ENCODE measurements at places on chromosomes 13 and 19.

DNA sequence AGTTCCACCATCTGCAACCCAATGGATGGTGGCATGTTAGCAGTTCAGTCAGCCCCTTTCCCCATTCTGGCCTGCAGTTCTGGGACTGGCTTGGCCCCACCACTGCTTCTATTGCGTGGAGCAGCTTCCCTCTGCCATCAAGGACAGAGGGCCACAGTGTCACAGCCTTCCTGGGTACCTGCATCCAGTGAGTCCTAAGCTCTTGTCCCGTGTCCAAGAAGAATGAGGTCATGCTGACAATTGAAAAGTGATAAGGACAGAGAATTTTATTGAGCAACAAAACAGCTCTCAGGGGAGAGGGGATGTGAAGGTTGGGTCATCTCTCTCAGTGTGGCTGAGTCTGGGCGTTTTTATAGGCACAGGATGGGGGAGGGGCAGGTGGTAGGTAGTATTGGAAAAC, 33.5 kb upstream of the SIN3B start:
- peak; percentile 3 for DNase-seq

GRCh38 chr19:35143231-35143715, at the start of gene FXYD7:
FXYD7 (plus strand) TSS chr19:35143255; CDS start chr19:35143334, 79 bp downstream.
- DNase-seq: no peak

GRCh38 chr19:46435009-46435408, 6.3 kb upstream of the PNMA8C start:
- no peak for DNase-seq

DNA sequence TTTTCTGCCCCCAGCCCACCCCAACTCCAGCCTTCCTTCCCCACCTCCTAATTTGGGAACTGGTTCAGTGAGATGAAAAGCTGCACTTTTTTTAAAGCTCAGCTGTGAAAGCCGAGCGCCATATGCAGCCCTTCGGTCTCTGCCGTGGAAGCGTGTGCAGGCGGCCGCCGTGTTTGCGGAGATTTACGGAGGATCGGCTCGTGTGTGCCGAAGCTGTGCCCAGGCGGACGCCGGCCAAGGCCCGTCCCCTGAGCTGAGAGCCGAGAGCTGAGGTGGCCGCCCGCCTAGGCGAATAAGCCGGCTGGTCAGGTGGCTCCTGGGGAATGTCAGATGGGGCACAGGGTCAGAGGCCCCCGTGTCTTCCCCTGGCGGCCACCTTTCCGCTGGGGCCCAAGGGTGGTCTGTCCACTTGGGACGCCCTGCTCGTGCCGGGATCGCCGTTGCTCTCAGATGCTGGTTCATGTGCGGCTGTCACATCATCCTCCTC, 78.7 kb downstream of the ZNF536 start:
- no peak for DNase-seq

DNA sequence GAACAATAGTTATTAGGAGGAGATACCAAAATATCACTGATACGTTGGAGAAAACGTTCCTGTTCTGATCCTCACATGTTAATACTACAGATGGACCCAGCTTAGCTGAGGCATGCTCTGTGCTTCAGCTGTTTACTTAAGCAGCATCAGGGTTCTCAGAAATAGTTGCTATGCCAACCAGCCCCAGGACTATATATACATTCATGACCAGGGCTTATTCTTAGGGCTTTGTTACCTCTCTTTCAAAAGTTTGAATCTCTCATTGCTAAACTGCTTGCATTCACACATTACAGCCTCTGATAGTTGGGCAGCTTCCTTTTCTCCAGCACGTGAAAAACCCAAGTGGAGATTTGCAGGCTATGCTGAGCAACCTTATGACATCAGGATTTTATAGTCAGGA, 800.4 kb downstream of the DIAPH3 start:
- no peak for DNase-seq

- DNase-seq: no peak
Measured at GRCh38 chr13:25677956-25678355, 306.2 kb downstream of the ATP8A2 start.

DNA sequence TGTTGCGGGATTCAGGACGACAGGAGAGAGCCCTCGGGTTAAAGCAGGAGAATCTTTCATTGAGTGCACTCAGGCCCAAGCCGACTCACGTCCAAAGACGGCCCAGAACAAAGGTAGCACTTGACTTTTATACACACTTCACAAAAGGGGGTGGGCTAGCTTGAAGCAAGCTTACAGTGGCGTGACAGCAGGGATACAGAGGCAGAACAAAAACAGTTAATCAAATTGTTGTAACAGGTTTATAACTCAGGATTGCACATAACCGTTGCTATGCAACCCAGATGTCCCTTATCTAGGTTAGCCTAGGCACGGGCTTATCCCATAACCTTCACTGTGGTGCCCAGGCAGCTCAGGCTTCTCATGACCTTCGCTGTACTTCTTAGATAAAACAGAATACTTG, 2.0 kb downstream of the MED25 start:
- no peak for DNase-seq

DNA sequence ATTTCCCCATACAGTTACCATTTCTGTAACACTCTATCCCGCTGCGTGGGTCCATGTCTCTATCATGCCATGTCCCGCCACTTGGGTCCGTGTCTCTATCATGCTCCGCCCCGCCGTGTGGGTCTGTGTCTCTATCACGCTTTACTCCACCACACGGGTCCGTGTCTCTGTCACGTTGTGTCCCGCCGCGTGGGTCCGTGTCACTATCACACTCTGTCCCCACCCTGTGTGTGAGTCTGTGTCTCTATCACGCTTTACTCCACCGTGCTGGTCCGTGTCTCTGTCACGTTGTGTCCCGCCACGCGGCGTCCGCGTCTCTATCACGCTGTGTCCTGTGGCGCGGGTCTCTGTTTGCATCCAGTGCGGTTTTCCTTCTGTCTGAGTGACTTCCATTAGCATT, 11.6 kb downstream of the ADPRHL1 start:
- DNase-seq: no peak

DNA sequence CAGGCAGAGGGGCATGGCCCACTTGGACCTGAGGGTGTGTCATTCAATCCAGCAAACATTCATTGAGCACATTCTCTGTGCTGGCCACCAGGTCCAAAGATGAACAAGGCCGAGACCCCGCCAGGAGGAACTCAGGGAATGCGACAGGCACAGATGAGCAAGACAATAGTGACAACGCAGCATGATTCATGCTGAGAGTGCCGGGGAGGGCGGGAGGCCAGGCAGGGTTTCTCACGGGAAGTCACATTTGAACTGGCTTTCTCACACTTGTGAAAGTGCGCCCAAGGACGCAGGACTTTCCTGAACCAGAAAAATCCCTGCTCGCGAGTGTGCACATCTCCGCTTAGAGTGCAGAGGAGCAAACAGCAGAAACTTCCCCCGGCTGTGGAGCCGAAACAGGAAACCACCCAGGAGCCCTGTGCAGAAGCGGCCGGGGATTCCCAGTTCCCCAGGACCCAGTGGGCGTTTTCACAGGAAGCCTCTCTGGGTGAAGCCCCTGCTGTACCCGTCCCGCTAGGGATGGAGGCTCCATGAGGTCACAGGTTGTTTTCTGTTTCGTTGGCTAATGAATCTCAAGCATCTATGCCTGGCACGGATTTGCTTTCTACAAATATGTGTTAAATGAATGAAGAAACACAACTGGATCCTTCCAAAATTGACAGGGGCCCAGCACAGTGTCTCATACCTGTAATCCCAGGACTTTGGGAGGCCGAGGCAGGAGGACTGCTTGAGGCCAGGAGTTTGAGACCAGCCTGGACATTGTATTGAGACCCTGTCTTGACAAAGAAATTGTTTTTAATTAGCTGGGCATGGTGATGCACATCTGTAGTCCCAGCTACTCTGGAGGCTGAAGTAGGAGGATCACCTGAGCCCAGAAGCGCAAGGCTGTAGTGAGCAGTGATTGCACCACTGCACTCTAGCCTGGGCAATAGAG, 68.4 kb upstream of the TM9SF2 start:
- DNase-seq: peak; percentile 75

DNA sequence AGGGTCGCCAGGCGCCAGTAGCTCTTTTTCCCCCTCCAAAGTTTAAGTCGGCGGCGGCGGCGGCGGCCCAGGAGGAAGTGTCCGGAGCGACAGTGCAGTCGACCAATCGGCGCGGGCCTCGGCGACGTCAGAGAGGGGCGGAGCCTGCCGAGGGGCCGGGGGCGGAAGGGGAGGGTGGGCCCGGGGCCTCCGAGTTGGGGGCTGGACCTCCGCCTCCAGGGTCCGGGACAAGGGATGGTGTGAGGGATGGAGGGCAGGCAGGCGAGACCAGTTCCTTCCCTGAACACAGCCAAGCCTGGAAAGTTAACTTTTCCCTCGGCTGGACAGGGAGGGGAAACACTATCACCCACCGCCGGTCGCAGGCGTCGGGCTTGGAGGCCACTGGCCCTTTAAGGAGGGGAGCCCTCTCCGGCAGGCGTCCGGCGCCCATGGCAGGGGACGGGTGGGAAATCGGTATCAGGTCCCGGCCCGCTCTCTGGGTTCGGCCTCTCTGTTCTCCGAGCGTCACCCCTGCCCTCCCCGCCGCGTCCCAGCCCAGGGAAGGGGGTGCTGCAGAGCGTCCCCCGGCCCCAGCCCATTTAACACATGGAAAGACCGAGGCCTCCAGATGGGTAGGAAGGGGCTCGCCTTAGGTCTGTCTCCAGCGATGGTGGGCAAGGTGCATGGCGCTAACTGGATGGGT, at the start of gene PRKD2:
Gene PRKD2, minus strand, starts transcription at position 81 of the 682 bp plus-strand sequence. CDS start 744 bp downstream, outside the sequence.
- DNase-seq: peak; percentile 76

- no peak for DNase-seq
Measured at GRCh38 chr19:12932392-12933286, 872 bp downstream of the FARSA start.

DNA sequence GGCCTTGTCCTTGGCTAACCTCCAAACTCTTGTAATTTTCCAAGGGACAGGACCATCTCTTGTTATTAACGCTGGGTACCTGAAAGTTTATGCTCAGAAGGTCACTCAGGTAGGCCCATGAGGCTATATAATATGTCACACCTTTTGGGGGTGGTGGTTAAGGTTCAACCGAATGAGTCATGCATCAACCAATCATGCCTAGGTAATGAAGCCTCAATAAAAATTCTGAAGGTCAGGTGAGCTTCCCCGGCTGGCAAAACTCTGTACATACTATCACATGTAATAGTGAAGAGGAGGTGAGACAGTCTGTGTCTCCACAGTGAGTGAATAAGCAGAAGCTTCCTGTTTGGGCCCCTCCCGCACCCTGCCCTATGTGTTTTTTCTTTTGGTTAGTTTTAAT, 424.9 kb downstream of the PCDH17 start:
- DNase-seq: no peak

DNA sequence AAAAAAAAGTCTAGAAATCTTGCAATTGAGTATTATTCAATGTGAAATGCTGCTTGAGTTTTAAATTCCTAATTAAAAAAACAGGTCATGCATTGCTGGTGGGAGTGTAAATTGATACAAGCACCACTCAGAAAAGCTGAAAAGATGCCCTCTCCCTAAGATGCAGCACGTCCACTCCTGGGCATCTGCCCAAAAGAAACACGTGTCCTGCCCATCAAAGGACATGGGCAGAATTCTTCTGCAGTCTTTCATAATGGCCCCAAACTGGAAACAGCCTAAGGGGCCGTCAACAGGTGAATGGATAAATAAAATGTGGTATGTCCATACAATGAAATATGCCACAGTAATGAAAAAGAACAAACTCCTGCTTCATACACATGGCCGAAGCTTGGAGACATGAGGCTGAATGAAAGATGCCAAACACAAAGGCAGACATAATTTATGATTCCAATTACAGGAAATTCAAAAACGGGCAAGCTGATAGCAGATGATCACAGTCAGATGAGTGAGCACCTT, 7.8 kb downstream of the POU2F2 start:
- DNase-seq: peak; percentile 52
